Activated CD4-positive, CD25-positive, alpha-beta regulatory T cell treated with anti-CD3 and anti-CD28 coated beads, Interleukin-2, amount 50 U/mL, for 24 hours (primary cell): ENCODE measurements at places on chromosomes 7 and 10.

DNA sequence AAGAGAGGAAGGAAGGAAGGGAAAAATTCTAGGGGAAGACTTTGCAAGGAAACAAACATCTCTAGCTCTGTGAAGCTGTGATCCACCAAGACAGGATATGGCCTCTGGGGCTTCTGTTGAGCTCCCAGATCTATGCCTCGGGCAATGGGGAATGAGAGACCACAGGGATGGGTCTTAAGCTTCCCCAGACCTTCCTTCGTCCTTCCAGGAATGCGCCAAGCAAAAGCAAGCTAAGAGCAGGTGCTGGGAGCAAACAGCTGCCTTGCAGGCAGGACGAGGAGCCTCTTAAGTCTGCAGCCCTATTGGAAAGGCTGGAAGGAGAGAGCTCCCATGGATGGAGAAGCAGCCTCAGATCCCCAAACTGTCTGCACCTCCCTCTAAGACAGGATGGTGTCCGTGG is 21.9 kb upstream of the ELN start:
- no peak for ATAC-seq

DNA sequence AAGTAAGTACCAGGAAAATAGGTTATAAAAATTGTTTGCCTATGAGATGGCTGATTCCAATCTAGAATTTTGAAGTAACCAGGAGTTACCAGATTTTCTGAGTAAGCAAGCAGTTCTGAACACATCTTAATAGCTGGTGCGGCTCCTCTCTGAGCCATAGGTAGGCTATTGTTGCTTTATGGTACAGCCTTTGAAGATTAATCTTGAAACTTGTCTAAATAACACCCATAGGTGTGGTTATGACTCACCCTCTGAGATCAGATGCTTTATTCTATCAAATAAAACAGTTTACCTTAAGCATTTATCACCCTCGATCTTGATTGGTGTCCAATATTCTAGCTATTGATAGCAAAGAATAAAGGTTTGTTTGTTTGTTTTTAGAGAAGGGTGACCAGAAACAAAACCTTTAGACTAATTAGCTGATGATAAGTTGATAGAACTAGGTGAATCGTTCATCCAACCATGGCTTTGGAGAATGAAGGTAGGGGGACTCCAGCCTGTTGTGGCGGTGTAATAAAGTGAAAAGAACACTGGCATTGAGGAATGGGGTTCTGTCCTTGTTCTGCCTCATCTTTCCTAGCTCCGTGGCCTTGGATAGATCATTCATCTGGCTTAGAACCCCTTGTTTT is 72.2 kb downstream of the VTI1A start:
- peak; percentile 99 for ATAC-seq

- no peak for ATAC-seq
Measured at GRCh38 chr10:9781666-9782065, 1236.0 kb upstream of the CELF2 start.

DNA sequence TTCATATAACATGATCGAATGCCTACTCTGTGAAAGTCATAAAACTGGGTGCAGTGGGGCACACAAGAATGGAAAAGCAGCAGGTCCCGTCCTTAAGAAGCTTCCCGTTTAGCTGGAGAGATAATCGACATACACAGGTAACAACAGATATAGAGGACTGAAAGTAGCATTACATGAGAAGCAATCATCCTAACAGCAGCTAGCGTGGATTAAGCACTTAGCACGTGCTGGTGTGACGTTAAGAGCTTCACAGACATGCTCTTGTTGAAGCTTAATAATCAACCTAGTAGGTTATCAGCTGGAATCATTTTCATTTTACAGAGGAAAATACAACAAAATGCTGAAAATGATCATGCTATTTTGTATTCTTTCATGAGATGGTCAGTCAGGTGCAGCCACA is 184.8 kb downstream of the GPAM start:
- no peak for ATAC-seq

DNA sequence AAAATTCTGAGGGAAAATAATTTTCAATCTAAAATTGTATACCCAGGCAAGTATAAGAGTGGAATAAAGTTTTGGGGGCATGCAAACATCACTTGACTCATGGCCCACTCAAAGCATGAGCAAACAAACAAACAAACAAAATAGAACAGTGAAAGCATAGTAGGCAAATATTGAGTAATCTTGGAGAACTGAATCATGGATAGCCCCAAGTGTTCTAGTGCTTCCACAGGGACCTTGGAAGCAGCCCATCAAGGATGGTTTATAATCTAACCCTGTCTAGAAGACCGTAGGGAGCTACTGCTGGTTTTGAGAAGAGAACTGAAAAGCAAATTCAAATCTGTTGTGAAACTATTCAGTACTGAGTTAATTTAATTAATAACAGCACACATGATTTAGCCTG is 22.1 kb downstream of the POLR3A start:
- no peak for ATAC-seq

- ATAC-seq: no peak
Measured at GRCh38 chr7:84800846-84801245, 386.0 kb downstream of the SEMA3D start.

DNA sequence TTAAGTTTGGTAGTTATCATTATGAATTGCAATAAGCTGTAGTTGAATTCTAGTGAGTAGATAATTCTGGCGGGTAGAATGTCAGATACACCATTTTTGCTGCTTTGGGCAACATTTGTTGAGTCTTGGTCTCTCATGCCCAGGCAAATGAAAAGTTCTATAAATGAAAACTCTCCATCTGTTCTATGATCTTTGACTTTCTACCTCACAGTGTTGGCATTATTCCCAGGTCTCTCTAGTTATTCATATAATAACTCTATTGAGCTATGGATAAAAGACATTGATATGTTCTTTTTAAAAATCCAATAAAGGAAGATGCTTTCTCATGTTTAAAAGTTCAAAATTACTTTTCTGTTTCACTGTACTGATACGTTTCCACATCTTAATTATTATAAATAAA is 415.3 kb upstream of the SEMA3D start:
- ATAC-seq: no peak

DNA sequence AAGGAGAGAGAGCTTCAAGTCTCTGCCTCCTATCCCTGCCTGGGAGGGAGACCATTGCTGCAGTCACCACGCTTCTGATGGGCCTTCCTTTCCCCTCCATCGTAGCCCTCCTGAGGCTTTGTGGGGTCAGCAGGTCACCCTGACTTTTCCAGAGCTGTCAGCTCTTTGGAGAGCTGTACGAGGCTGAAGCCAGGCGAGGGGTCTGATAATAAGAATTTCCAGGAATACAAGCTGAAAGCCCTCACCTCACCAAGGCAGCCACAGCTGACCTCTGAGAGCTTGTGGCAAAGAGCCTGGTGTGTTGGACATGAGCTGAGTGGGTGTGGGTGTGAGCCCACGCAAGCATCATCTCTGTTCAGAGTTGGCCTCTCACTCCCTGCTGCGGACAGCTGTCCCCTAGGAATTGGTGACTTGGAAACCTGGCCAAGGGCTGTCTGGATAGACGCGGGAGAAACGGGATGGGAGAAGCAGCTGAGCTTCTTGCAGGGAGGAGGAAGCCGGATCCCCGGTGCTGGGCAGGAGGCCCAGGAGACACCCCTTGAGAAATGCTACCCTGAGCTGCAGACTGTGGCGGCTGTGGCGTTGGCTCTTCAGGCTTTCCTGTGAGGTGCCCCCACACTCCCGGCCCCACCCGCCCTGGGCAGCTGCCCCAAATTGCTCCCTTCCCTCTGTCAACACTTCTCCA is 122.1 kb upstream of the BTBD16 start:
- ATAC-seq: no peak

DNA sequence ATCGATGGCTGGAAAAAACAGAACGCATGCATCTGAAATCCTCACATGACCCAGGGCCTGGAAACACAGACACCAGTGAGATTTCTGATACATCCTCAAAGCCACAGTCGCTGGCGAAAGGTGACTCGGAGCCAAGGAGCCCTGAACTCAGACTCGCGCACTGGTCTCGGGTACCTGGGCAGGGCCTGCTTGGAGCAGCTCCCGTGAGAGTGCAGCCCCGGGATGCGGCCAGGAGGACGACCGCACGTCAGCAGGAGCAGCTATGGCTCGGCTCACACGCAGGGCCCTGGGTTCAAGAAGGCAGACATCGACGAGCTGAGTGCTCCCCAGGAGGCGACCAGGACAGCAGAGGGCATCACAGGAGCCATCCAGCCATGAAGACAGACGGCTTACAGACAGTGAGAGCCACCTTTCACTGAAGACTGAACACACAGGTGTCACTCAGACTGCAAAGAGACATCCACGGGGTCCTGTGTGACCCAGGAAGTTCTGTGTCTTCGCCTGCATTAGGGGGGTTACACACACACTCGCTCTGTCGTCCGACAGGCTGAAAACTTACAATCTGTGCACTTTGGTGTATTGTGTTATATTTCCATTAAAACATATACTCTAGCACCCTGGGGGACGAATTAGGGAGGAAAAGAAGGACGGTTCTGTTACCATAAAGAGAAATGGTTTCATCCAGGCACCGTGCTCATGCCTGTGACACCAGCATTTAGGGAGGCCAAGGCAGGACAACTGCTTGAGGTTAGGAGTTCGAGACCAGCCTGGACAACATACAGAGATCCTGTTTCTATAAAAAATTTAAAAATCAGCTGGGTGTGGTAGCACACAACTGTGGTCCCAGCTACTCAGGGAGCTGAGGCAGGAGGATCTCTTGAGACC is 227.7 kb downstream of the MAD1L1 start:
- ATAC-seq: no peak

GRCh38 chr10:23994459-23995046 is 214.4 kb upstream of the KIAA1217 start:
- ATAC-seq: no peak

DNA sequence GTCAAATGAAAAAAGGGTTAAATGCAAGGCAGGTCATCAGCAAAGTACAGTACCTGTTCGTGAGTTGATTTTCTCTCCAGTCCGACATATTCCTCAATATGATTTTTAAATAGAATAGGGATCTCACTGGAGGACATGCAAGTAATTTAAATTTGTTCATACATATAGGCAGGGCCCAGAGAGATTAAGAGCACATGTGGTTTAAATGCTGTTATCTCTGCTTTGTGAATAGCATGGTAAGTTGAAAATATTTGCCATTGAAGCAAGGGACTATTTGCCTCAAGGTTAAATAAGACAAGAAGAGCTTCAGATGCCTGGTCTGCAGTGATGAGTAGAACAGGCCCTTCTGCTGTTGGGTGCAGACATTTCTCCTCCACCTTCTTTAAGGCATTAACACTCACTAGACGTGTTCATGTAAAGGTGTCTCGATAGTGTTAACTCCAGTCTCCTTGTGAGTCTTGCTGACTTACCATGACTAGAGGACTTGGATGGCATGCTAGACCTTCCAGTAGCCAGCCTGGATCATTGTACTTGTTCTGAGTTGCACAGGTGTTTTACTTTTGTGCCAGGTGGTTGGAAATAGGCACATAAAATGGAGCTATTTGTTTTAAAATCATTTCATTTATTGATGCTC is 15.6 kb upstream of the AKR1C3 start:
- ATAC-seq: no peak

DNA sequence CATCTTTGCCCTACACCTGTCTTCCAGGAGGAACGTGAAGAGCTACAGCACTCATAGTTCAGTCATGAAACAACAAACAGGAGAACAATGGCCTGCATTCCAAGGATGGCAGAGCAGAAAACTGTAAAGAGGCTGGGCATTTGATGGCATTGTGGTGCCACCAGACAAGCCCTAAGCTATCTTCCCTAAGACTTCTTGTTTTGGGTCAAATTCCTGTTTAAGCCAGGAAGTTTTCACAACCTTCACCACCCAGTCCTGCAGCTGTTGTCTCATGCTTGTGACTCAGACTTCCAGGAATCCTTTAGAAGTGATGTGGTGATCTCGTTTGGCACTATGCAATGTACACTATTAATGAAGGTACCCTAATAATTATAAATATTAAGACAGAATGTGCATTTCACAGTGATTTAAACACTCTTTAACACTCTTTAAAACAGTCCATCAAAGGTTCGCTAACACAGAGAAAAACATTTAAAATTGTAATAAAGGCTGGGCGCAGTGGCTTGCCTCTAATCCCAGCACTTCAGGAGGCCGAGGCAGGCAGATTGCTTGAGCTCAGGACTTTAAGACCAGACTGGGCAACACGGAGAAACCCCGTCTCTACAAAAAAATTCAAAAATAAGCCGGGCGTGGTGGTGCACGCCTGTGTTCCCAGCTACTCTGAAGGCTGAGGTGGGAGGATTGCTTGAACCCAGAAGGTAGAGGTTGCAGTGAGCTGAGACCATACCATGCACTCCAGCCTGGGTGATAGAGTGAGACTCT is 2.7 kb upstream of the HERPUD2 start:
- ATAC-seq: no peak

GRCh38 chr10:1210667-1211066 is 154.5 kb downstream of the WDR37 start:
- no peak for ATAC-seq

DNA sequence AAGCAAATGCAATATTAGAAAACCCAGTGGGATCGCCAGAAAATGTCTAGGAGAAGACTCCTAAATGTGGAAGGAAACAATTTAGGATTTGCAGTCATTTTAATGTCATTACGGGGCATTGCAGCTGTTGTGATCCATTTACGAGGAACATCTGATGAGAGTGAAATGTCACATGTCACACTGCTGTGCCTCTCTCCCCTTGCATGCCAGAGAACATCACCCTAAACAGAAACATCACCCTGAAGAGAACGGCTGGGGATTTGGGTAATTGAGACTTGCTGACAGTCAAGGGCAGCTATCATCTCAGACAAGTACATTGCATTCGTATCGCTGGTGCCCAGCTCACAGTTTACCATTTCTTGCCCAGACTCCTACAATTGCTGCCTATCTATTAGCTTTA is 785.7 kb upstream of the POM121L12 start:
- ATAC-seq: no peak

GRCh38 chr7:107471292-107472070 is 1.6 kb downstream of the GPR22 start:
- ATAC-seq: no peak

DNA sequence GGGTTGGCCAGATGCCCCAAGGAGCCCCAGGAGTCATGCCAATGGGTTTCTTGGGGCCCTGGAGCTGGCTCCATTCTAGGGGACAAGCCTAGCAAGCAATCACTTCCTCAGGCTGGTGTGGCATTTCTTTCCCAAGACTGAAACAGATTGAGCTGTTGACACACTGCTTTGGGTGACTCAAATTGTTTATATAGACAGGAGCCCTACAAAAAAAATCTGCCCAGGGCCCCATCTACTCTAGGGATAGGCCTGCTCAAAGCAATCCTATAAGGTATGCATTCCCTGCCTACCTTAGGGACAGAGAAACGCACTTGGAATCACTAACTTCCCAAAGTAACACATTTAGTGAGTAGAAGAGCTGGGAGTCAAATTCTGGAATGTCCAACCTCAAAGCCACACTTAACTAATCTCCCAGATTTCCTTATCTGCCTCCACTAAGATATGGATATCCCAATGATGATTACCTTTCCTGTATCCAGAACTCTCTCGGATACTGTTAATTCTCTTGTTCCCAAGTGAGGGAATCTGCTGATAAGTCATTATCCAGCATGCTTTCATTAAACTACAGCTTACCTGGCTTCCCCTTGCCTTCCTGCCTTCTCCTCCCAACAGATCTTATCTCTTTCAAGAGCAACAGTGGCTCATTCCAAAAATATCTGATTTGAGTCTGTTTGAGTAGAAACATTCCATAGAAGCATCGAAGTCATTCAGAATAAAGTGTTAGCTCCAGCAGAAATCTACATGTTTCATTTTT is 3.1 kb downstream of the ABLIM1 start:
- no peak for ATAC-seq
